GM23338 (cell line): ENCODE measurements at places on chromosomes 2 and 18.

DNA sequence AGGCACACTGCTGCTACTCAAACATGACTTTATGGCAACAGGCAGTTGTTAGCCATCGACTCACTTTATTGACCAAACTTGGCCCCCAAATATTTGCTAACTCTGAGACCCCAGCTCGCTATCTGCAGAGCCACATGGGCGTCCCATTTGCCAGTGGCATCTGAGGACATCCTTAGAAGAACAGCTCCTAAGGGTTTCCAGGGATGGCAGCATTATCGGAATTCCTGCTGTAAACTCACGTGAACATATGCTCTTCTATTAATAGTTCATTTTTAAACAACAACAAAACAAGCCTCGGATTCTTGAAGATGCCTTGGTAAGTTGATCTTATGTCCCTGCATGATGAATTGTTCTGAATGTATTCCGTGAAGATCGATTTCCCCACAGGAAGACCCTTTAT, 181.0 kb downstream of the LDLRAD4 start:
- DNase-seq, result no peak

GRCh38 chr2:47232738-47233415, 77.8 kb upstream of the STPG4 start:
- no peak for DNase-seq

- DNase-seq, result no peak
Measured at GRCh38 chr2:202161151-202161835, 77.1 kb downstream of the SUMO1 start.

GRCh38 chr18:63476668-63477067, at the start of gene SERPINB5:
Gene SERPINB5, plus strand, starts transcription at chr18:63476958. Its CDS starts 7,471 bp downstream, at chr18:63484429.
- DNase-seq, result no peak

DNA sequence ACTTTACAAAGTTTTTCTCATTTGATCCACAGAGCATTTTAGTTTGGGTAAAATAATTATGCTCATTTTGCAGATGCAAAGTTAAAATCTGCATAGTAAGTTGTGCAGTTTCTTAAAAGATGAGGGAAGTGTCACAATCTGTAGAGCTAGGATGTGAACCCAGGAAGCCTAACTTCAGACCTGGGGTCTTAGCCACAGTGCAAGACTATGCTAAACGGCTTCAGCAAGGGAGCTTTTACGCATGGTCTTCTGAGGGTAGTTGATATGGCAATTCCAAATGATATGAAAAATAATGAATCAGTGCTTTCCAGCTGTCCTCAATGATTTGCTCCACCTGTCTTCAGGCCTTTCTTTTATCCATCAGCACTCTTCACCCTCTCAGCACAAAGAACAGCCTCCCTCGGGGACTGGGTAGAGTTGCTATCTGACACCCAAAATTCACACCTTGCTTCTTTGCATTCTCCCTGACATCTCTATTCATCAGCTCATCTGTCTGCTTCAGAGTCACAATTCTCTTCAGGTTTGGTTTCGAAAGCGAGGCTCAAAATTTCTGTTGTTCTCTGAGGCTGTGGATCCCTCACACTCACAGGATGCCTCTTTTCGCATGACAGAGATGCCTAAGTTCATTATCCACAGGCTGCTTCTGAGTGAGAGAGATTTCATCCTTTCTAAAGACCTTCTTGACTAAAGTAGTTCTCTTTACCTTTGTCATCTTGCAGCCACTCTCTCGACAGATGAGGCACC, 302.5 kb downstream of the NRXN1 start:
- DNase-seq, result peak; percentile 64

GRCh38 chr2:30359644-30360167, 87.3 kb upstream of the LCLAT1 start:
- DNase-seq, result no peak

DNA sequence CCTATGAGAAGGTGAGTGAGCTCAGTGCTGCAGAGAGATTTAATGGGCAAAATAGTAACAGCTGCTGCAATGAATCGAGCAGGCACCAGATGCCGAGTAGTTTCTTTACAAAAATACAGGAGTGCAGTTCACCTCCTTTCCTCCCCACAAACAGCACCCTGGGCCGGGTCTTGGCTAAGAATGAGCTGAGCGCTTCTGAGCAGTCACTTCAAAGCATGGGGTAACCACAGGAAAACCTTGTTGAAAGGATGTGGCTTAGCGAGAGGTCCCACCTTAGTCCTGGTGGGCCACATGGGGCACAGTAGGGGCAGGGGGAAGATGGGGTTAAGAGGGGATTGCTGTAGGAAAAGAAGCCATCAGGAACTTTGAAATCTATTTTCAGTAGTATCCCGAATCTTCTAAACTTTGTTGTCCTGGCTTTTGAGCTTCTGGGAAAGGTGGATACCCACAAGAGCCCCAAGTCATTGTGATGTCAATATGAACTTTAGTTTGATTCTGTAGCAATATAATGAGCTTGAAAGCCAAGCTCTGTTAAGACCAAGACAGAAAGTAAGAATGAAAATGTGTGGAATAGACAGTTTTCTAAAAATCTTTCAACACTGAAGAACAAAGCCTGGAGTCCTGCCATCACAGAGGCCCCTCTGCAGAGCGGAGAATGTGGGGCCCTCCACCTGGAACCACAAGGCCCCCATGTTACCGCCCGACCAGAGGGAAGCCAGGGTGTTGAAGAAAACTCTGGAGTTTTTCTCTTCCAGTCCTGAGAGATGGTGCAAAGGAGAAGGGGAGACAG, 101.0 kb upstream of the ZNF236 start:
- DNase-seq, result no peak

- DNase-seq, result no peak
Measured at GRCh38 chr2:55097082-55097460, 46.8 kb upstream of the RTN4 start.

DNA sequence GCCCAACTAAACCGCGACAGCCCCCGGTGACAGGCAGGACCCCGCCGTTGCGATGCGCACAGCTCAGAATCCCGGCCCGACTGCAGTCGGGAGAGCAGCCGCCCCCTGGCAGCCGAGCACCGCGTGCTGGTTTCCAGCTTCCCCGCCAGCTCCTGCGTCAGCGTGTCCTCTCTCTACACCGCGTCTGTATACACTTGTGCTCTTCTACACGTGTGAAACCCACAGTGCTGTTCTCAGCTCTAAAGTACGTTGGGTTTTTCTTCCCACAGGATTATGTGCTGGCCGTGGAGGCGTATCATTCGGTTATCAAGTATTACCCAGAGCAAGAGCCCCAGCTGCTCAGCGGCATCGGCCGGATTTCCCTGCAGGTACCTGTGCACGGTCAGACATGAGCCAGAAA, 54.0 kb downstream of the ADI1 start:
- DNase-seq, result no peak

- no peak for DNase-seq
Measured at GRCh38 chr2:105734762-105735538, 9.8 kb upstream of the NCK2 start.

DNA sequence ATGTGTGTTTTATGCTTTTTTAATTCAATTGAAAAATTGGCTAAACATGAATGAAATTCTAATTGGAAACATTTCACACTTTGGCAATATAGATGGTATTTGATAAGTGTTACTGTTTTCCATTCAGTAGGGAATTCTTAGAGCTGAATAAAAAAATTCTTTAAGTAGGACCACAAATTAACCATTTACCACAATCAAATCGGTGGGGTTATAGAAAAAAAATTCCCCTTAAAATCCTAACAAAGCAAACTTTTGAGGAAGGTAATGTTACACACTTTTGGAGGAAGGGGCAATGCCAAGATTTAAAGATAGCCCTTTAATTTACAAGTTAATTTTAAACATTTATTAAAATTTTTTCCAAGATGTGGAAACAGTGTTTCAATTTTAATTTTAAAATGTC, 279.0 kb upstream of the FIGN start:
- DNase-seq, result no peak

DNA sequence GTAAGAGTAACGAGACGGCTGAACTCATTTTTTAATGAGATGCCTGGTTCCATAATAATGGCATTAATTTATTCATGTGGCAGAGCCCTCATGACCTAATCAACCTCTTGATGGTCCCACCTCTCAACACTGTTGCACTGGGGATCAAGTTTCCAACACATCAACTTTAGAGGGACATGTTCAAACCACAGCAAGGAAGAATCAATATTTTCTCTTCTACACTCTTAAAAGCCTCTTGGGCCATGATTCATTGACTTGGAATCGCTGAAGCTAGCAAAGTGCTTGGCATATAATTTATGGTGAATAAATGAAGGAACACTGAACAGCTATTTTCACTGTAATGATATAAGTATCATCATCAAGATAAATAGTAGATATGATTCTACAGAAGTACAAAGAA, 333.0 kb downstream of the TNS1 start:
- DNase-seq, result no peak

GRCh38 chr2:127641846-127642507, 4.0 kb upstream of the GPR17 start:
- DNase-seq, result no peak

GRCh38 chr2:196696423-196697079, 57.0 kb downstream of the CCDC150 start:
- DNase-seq, result peak; percentile 2

GRCh38 chr2:206201075-206201848, 41.6 kb downstream of the EEF1B2 start:
- no peak for DNase-seq

DNA sequence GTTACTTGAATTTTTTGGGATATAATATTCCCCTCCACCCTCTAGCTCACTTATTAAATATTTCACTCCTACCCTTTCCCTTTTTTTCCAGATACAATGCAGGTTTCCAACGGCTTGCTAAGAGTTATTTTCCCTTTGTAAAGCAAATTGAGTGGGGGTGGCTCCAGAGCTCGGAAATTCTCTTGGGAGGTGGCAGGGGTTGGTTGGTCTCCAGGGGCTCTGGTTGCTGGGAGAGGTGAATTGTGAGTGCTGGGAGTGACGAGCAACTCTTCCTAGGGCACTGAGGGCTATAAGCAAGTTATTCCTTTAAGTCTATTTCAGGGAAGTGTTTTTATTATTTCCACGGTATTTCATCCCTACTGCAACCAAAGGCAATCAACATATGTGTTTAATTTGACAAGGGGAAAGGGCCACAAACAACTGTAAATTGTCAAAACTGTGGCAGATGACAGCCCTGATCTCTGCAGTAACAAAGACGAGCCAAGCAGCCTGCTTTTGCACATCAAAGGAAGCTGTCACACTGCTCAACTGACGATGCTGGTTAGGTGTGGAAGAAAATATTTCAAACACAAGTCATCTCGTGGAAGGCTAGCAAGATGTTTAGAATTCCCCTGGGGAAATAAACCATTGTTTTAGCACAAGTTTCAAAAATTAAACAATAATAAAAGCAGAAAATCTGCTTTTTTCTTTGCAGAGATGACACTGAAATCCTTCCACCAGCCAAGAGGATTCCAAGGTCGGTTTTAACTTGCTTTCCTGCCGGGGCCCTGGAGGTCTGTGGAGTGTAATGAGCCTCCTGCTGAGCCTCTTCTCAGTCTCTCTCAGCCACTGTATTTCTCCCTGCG, 34.8 kb upstream of the ASXL2 start:
- DNase-seq, result peak; percentile 82

- DNase-seq, result no peak
Measured at GRCh38 chr18:58756596-58757240, 85.5 kb downstream of the MALT1 start.

DNA sequence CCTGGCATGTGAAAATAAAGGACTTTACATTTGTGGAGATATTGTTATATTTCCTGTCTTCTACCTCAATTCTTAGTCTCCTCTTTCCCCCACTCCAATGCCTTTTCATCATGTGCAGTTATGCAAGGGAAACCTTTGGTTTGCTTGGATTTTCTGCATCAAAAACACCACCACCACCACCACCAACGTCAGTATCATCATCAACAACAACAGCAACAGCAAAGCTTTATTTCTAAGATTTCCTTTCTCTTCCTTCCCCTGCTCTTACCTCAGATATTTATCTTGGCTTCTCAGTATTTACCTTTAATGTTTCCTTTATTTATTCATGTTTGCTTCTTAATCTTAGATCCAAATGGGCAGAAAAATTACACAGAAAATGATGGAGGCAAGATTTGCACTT, 26.1 kb downstream of the CXCR4 start:
- no peak for DNase-seq

DNA sequence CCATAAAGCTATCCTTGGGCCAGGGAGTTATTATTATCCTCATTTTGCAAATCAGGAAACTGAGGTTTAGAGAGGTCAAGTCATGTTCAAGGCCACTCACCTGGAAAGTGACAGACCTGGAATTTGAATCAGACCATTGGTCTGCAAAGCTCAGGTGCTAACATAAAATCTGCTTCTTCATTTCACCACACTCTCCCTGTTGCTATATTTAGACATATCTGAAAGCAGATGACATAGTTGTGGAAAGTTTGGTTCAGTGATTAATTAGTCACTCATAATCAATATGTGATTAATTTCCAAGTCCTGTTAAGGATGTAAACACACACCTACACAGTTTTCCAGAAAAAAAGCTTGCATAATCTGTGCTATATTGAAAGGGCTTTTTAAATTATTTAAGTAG, 57.4 kb downstream of the LINC00305 start:
- no peak for DNase-seq

GRCh38 chr18:67265464-67266245, 250.9 kb downstream of the DSEL start:
- DNase-seq, result no peak

GRCh38 chr2:177010861-177011260, 201.7 kb upstream of the HNRNPA3 start:
- DNase-seq, result no peak

- no peak for DNase-seq
Measured at GRCh38 chr18:27413495-27414401, 228.6 kb upstream of the CHST9 start.

GRCh38 chr2:80057956-80058355, 246.6 kb downstream of the LRRTM1 start:
- no peak for DNase-seq

DNA sequence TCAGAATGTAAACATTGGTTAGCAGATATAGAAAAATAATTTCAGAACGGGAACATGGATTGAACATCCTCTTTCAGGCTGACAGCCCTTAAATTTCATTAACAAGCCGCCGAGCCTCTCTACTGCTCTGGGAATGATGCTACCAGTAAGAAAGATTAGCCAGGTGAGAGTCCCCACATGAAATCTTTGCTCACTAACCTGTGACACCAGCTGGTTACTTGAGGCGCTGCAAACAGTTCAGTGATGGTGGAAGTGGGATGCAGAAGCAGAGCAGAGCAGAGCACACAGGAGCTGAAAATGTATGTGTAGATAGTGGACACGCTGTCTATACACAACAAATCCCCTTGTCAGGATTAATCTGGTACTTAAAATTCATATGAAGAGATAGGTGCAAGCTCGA, 721.1 kb downstream of the DPP10 start:
- DNase-seq, result peak; percentile 31

DNA sequence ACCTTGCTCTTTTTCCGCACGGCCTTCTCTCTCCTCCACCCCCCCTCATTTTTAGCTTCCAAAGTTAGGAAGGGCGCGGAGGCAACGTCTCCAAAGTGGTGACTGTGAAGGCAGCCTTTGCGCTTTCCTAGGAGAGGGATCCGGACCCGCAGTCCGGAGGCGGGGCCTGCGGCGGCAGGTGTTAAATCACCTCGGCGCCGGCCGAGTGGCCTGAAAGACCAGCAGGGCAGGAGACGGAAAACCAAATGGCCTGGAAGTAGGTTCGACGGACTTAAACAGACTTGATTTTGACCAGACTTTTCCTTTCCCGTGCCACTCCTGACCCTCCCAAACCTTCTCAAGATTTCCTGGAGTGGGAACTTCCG, 615 bp downstream of the GORASP2 start:
- peak; percentile 81 for DNase-seq
